Effector memory CD8-positive, alpha-beta T cell (primary cell): ENCODE measurements at places on chromosomes 5 and 9.
A peak's percentile ranks its signal among the peaks of the same experiment; 100 is the strongest.

DNA sequence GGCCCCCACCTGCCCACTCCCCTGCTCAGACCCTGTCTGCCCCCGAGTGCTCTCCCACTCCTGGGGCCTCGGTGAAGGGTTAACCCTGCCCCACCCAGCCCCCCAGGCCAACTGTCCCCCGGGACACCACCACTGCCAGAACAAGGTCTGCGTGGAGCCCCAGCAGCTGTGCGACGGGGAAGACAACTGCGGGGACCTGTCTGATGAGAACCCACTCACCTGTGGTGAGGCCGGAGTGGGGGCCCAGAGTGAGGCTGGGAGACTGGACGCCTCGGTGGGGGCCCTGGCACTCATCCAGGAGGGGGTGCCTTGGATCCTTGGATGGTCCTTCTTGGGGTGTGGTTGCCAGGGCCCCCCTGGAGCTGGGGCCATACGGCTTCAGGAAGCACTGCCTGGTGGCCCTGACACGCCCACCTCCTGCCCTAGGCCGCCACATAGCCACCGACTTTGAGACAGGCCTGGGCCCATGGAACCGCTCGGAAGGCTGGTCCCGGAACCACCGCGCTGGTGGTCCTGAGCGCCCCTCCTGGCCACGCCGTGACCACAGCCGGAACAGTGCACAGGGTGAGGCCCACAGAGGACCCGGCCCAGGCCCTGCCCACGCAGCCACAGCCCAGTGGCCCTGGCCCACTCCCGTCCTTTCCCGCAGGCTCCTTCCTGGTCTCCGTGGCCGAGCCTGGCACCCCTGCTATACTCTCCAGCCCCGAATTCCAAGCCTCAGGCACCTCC lies 2.1 kb downstream of the MAMDC4 start:
- no peak for DNase-seq

DNA sequence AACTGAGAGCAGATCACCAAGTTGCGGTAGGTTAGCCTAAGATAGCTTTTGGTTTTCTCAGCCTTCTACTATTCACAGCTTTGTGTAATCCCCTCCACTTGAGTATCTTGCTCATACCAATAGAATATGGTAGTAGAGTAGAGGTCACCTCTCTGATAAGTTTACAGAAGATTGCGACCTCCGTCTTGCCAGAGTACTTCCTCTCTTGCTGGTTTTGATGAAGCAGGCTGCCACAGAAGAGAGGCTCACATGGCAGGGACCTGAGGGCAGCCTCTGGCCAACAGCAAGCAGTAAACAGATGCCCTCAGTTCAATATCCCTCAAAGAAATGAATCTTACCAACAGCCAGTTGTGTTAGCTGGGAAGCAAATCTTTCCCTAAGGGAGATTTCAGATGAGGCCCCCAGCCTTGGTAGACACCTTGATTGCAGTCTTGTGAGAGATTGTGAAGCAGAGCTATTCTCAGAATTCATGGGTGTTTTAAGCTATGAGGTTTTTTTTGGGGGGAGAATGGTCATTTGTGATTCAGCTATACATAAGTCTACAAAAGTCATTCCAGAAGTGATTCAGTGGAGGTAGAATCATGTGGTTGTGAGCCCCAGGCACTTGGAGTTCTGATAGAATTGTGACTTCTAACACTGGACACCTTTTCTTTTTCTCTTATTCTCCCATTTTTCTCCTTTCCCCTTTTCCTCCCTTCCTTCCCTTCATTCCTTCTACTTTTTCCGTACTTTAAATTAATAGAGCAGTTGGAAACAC lies 22.7 kb upstream of the CDKN2B start:
- no peak for DNase-seq

GRCh38 chr5:179296150-179296821 lies 49.0 kb downstream of the ADAMTS2 start:
- DNase-seq = no peak

DNA sequence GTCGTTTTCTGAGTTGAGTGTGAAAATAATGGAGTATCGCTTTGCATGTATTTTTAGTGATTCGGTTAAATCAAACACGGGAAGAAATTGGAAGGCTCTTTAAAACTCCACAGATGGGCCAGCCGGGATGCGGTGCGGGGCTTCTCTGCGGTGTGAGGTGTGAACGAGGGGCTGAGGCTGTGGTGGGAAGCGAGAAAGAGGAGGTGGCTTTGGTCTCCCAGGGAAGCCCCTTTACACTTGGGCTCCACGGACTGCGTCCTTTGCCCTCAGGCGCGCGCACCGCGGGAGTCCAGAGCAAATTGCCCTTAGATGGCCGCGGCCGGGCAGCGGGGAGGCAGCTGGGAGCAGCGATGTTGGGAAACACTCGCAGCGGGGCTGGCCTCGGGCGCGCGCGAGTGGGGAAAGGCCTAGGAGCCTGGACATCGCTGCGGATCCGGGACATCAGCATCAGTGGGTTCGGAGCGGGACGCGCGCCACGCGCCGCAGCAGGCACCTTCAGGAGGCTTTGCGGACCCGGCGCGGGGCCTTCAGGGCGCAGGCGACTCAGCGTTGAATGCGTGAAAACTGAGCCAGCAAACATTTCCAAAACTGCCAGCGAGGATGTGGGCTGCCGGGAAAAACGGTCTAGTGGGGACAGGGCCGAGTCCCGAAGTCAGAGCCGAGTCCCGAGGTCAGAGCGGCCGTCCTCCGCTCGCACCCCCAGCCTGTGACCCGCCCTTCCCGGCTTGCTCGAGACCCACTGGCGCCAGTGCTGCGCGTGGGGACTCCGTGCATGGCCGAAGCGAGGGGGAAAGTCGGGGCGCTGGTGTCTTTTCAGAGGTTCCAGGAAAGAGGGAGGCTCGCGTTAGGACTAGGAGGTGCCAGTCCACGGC lies 6.5 kb downstream of the IRX1 start:
- DNase-seq = no peak

DNA sequence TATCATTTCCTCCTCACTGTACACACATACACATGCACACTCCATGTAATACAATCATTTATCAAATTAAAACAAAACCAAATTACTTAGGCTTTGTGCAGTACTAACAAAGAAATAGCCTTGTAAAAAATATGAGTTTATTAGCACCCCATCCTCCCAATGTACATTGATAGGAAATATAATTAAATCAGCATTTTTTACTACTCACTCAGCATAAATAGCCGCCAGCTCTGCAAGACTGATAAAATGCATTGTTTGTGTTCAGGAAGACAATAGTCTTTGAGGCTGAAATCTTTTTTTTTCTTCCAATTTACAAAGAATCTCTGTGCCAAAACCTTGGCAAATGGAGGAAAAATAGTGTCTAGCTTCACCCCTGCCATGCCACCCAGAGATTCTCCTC lies 497.6 kb upstream of the ADAMTS16 start:
- no peak for DNase-seq

- no peak for DNase-seq
These were observed 117.4 kb downstream of the NPR3 start for GRCh38 chr5:32828492-32828891.

DNA sequence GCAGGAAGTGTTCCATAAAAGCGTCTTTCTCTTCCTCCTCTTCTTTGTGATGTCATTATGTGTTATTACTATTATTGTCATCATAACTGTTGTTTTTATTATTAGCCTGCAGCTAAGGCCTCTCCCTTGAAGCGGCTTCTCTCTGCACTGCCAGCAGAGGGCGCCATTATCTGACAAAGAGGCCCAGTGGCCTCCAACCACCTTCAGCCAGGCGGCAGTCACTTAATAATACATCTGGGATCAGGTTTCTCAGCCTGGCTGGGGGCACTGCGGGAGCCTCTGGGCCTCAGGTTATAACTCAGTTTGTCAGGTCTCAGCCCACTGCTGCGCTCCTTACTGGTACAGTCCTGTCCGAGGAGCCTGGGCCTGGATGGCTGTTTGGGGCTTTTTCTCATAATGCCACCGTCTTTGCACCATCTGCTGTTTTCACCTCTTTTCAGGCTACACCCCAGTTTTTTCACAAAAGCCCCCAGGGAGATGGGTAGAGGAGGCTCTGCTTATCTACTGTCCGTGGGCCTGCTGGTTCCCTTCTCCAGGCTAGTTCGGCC lies 281.9 kb downstream of the NSG2 start:
- DNase-seq = no peak

DNA sequence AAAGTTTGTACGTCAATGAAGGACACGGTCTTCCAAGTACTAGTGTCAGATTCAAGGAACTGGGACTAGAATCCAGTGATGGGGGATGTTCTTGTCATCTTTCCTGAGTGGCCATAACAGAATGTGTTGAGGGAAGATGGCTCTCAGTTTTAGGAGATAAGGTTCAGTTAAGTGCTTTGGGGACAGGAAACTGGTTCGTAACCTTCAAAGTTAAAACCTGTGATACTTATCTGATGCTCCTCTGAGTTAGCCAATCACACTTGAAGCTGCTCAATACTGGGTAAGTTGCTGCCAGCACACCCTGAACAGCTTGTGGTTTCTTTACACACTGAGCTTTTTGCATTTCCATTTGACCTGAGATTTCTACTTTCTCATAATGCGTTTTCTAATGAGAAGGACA lies 64.4 kb downstream of the PIK3R1 start:
- DNase-seq = peak; percentile 51

- no peak for DNase-seq
These were observed 107.5 kb downstream of the GADD45G start for GRCh38 chr9:89712283-89712682.

- no peak for DNase-seq
These were observed 1249.0 kb upstream of the CDH18 start for GRCh38 chr5:21236971-21237427.

DNA sequence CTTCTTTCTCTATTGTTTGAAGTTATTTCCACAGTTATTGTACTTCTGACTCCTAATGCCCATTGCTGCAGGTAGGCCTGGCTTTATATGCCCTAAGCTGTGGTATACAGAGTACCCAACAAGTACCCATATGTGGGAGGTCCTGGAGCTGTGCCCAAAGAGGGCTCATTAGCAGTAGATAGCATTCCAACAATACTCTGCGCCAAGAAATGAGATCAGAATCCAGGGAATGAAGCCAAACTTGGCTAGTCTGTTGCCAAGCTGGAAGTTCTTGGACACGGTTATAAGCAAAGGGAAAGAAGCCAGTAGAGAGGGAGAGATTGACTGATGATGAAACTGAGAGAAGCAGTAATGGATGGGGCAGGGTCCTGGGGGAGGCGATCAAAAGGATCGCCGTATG lies 29.7 kb upstream of the FAM169A start:
- DNase-seq = no peak

DNA sequence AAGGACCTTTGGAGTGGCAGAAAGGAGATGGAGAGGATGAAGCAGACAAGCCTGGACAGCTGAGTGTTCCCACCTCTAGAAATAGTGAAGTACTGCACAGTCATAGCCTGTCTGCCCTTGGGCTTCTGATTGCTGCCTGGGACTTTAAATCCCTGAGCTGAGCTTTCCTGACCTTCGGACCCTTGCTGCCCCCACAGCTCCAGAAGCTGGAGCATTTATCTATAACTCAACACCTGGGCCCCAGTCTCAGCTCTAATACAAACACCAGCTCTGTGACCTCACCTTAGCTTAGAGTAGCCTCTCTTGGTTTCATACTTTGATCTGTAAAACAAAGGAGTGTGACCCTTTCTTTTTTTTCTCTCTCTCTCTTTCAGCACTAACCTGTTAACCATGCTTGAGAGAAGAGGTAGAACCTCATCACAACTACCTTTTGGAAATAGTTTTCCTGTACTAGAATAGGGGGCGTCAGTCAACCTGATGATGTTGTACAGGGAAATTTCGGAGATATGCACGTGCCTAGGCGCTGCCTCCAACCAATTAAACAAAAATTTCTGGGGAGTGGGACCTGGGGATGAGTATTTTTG lies 25.4 kb upstream of the ELL2 start:
- no peak for DNase-seq

DNA sequence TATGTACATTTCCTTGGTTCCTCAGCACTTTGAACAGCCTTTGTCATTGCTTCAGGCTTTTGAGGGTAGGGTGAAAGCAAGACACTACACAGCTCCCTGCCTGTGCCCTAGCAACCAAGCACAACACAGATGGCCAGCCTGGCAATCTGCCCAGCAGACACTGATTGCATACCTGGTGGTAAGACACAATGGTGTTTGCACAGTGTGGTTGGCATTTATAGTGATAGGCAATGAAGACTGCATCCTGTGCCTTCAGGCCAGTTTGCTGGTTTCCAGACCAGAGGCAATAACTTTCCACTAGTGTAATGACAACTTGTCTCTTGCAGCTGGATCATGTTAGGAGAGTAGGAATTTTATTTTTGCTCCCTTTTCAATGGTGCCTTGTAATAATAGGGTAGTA lies 144.5 kb upstream of the TNC start:
- DNase-seq = no peak

DNA sequence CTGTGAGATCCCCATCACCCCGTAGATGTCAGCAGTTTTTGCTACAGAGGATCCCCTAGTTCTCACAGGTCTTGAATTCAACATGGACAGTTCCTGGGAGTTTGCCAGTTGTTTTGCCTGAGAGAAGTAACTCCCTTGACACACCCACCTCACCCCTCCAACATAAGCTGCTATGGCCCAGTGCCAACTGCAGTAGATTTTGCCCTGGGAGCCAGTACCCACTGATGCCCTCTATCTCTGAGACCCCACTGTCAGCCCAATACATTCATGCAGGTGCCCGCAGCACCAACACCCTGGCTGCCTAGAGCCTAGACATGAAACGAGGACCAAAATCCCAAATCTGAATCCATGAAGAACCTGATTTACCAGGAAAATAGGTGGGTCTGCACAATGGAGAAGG lies 583.9 kb upstream of the CTNND2 start:
- DNase-seq = no peak

DNA sequence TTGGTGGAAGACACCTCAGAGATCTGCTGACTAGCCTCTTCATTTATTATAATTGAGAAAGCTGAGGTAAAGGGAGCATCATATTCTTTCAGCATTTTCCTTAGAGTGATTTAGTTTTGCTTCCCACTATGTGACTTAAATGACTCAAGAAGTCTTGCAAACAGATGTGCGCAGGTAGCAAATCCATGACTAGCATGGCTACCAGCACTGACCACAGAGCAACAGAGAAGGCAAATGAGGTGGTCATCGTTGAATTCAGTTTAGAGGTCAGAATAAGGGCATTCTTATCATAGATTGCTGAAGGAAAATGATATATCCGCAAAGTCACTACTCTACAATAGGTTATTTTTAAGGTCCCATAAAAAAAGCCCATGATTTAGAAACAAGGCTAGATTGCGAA lies 162.2 kb downstream of the PIK3R1 start:
- no peak for DNase-seq

DNA sequence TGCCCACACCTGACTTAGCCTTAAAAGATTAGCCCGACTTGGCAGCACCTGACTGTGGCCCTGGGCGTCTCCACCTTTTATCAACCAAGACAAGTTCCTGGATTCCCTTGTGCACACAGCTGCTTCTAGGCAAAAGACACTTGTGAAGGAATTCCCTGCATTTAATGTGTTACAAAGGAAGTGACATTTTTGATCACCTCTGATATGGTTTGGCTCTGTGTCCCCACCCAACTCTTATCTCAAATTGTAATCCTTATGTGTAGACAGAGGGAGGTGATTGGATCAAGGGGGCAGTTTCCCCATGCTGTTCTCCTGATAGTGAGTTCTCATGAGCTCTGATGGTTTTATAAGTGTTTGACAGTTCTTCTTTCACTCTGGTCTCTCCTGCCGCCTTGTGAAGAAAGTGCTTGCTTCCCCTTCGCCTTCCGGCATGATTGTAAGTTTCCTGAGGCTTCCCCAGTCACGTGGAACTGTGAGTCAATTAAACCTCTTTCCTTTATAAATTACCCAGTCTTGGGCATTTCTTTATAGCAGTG lies 2.6 kb upstream of the CPEB4 start:
- no peak for DNase-seq
